Subcutaneous preadipocyte (primary cell): ENCODE measurements at places on chromosomes 1 and 21. TPM values are rescaled to one million over a fixed set of nuclear protein-coding genes. Genes with fewer than 3 reads are reported as not detected.

ARF1 gene
- 258 and 280 TPM in 2 replicates for total RNA-seq

PRELP gene
- total RNA-seq: under 0.01 and 0.37 TPM in 2 replicates

PPOX gene
- 8.8 and 10.8 TPM in 2 replicates for total RNA-seq

SAMD11 gene
- total RNA-seq: under 0.01 and 0.20 TPM in 2 replicates

EPHA8 gene
- not detected in 2 replicates for total RNA-seq

C1orf167 gene
- total RNA-seq: not detected in 2 replicates

OR14I1 gene
- total RNA-seq: not detected in 2 replicates

SUSD4 gene
- not detected in 2 replicates for total RNA-seq

GJA5 gene
- under 0.01 and 0.37 TPM in 2 replicates for total RNA-seq

LAD1 gene
- not detected in 2 replicates for total RNA-seq
